ENCODE measurements at places on chromosomes 16 and 17.

- DNase-seq: no peak
- no peaks in the 10 kb centered on the region for H3K4me1 ChIP-seq
- no peak overlapping the region for H3K4me3 ChIP-seq
- no peaks in the 10 kb centered on the region for H3K36me3 ChIP-seq
Measured at GRCh38 chr16:86391984-86392383, 118.3 kb upstream of the FOXF1 start.

DNA sequence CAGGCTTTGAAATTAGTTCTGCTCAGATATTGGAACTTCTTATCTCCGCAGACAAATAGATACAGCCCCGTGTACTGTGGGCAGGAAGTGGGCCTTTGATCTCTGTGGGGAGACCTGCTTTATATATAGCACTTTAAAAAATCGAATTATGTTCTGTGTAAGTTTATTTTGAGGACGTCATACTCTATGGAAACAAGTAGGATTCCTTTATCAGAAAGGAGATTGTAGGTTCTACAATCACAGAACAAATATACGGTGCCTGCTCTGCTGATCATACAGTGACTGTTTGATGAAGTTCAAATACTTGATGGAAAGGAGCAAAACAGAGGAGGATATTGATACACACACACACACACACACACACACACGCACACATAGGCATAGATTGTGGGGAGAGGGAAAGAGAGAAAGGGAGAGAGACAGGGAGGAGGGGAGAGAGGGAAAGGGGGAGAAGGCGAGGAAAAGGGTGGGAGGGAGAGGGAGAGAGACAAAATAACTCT is 14.7 kb upstream of the TMEM220 start:
- H3K36me3 ChIP-seq: peaks cover 3% of the 10 kb centered on the region
- no peak for DNase-seq
- no peak overlapping the region for H3K4me3 ChIP-seq
- no peak overlapping the region for H3K27ac ChIP-seq
- peaks cover 6% of the 10 kb centered on the region for H3K4me1 ChIP-seq

- no peaks in the 10 kb centered on the region for H3K27me3 ChIP-seq
- H3K4me3 ChIP-seq: no peak overlapping the region
Measured at GRCh38 chr16:67782567-67783352, 23.6 kb downstream of the RANBP10 start.

GRCh38 chr17:79192503-79193351 is 118.1 kb downstream of the ENGASE start:
- H3K36me3 ChIP-seq: no peaks in the 10 kb centered on the region
- no peak overlapping the region for H3K27ac ChIP-seq
- DNase-seq: no peak
- no peak overlapping the region for H3K4me3 ChIP-seq
- H3K27me3 ChIP-seq: peaks cover 11% of the 10 kb centered on the region
- no peaks in the 10 kb centered on the region for H3K4me1 ChIP-seq

- H3K27me3 ChIP-seq: no peaks in the 10 kb centered on the region
- H3K27ac ChIP-seq: no peak overlapping the region
- no peak for DNase-seq
- H3K4me3 ChIP-seq: no peak overlapping the region
Measured at GRCh38 chr17:77613627-77614026, 344.9 kb upstream of the TNRC6C start.
